Stimulated activated CD8-positive, alpha-beta memory T cell treated with anti-CD3 and anti-CD28 coated beads, Interleukin-15, amount 100 ng/mL, for 4 hours (primary cell): ENCODE measurements at places on chromosomes 1 and 21.

DNA sequence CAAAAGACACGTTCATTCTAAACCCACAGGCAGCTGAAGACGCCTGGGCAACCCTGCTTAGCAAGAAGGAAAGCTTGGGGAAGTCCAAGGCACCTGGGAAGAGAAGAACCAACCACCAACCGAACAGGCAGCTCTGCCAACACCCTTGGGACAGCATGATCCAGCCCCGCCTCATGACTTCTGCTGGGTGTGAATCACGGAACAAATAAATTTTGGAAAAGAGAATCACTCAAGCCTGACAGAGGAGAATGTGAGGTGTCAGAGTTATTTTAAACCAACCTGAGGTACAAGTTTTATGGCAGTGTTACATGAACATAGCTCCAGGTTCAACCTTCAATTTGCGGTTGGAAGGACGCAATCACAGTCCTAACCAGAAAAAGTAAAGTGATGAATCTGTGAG lies 10.0 kb upstream of the PADI4 start:
- DNase-seq = no peak

GRCh38 chr1:20854529-20854928 lies 67.4 kb upstream of the HP1BP3 start:
- DNase-seq = no peak

DNA sequence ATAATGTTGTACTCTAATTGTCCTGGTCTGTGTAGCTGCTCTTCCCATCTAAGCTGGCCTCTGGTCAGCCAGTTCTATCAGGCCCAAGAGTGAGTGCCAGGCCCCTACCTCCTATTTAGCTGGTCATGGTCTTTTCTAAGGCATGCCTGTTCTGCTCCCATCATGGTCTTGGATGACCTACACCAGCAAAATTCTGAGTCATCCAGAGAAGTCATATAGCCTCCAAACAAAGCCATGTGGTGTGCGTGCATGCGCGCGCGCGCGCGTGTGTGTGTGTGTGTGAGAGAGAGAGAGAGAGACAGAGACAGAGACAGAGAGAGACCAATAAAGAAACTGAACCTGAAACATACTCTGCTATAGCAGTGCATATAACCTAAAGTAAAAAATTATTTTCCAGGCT lies 254.4 kb downstream of the BRINP2 start:
- no peak for DNase-seq

- DNase-seq = no peak
Measured at GRCh38 chr1:150558761-150559655, 9.8 kb downstream of the ADAMTSL4 start.

DNA sequence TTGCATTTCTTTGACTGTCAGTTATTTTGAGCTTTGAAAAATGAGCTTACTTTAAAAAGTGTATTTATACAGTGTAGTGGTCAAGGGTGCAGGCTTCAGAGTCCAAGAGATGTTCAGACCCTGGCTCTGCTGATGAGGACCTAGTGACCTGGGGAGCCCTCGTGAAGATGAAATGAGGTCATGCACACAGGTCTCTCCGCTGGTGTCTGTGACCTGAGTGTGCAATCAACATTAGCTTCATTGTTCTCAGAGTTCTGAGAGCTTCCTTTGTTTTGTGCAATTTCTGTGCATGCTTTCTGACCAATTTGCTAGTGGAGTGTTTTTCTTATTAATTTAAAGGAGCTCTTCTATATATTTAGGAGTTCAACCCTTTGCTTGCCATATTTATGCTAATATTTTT lies 71.3 kb downstream of the RIPK4 start:
- no peak for DNase-seq

GRCh38 chr1:53919675-53920066 lies 25.7 kb downstream of the DIO1 start:
- no peak for DNase-seq

DNA sequence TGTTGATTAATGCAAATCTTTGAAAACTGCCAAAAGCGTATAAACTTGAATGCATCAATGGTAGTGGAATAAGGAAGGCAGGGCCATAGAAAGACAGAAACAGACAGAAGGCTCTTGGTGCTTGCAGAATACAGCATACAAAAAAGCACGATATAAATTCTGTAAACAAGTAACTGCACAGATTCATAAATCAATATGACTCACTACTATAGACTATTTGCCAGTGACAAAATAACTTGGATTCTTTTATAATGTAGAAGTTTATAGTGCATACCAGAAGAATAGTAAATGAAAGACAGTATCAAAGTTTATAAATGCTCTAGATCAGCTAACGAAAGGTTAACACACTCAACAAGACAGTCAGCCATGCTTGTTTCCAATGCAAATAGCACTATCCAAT lies 349.6 kb downstream of the PTBP2 start:
- DNase-seq = no peak

DNA sequence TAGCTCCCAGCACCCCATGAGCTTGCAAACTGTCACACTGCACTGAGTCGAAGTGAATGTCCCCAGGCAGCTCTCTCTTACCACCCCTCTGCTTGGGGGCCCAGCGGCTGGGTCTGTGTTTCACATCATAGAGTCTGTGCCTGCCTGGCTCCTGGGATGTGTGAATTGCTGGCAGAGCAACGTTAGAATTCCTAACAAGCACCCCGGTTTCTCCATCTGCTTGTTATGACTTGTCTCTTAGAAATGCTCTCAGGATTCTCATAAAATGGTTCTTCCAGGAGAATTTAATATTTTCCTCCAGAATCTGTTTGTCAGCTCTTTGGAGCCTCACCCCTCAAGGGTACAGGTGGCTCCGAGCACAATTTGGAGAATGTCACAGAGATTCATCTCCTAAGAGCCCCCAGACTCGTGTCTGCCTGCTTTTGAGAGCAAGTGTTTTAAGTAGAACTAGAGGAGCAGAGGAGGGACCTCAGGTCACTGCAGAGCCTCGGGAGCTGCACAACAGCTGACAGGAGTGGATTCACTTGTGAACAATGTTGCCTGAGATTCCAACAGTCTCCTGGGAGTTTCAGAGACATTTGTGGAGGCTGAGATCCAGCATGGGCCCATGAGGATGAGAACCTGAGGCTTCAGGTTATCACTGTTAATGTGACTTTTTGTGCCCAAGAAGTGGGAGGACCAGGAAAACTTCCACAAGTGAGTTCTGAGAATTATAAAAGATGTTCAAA lies 131.5 kb downstream of the KCNJ6 start:
- DNase-seq = no peak

DNA sequence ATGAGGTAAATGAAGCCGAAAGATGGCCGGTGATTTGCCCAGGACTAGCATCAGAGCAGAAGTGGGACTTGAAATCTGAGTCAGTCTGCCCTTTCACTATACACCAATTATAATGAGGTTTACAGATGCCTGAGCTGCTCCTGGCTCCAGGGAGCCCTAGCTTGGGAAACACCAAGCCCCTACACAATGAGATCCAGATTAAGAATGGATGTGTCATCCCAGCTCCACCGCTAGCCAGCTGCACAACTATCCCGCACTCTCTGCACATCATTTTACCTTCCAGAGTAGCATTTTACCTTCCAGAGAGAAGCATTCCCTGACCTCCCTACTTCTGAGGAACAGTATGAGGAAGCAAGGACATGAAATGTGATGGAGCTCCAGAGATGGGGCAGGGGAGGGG lies 27.0 kb downstream of the SERTAD4 start:
- DNase-seq = no peak

DNA sequence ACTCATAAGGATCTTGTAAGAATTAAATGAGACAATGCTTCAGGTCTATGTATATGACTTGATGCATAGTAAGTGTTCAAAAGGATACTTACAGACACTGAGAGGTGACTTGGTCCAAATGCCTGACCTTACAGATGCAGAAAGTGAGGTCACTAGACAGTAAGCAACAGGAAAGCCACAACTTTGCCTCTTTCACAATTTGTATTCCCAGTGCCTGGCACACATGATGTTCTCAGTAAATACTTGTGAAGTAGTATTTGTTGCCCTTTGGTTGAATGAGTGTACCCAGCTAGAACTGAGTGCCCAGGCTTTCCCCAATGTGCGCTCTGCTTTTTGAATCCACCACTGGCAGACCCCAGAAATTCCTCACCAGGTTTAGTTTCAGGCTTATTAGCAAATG lies 105.1 kb downstream of the BEND5 start:
- no peak for DNase-seq

GRCh38 chr1:235108876-235109275 lies 19.8 kb downstream of the TOMM20 start:
- DNase-seq = no peak

GRCh38 chr1:106498238-106498637 lies 558.2 kb upstream of the PRMT6 start:
- no peak for DNase-seq

- no peak for DNase-seq
Measured at GRCh38 chr1:87474098-87474497, 145.4 kb downstream of the LMO4 start.

GRCh38 chr1:167503626-167504466 lies 14.5 kb downstream of the CD247 start:
- no peak for DNase-seq

- DNase-seq = no peak
Measured at GRCh38 chr1:176033881-176034280, 173.2 kb downstream of the COP1 start.

GRCh38 chr1:103948526-103948925 lies 198.8 kb downstream of the AMY1C start:
- DNase-seq = no peak

DNA sequence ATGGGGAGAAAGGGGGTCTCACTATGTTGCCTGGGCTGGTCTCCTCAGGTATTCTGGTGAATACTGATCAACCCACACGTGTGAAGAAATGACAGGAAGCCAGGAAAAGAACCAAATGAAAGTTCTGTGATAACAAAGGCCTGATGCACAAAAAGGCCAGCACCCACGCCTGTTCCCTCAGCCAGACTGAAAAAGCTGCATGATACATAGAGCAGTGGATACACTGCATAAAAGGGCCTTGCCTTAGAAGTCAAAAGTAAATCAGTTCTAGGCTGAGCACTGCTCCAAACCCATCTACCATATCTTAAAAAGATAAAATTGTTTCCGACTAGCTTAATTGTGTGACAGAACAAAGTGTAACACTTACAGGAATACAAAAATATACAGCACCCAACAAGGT lies 36.9 kb upstream of the PSMG1 start:
- DNase-seq = no peak

- peak; percentile 14 for DNase-seq
Measured at GRCh38 chr1:225809842-225810578, at the start of gene EPHX1. Gene EPHX1 (plus strand): TSS chr1:225810124. CDS start chr1:225828730, 18,606 bp downstream.

DNA sequence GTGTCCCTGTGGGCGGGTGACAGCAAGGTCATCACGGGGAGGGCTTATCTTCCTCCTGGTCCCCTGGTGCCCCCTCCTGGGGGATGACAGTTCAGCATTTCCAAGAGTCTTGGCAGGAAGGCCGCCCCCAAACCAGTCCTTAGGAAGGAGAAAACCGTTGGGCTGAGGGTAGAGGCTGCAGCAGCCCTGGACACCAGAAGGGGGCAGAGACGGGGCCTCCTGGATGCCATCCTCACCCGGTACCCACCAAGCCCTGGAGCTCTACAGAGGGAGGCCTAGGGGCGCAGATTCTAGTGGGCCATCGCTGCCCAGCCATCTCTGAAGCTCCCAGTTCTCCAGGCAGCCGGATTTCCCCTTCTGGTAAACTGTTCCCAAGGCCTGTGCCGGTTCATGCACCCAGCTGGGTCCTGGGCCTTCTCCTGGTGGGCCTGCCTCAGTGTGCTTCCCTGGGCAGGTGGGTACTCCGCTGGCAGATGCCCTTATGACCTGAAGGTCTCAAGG lies 14.8 kb upstream of the ZNF669 start:
- no peak for DNase-seq

DNA sequence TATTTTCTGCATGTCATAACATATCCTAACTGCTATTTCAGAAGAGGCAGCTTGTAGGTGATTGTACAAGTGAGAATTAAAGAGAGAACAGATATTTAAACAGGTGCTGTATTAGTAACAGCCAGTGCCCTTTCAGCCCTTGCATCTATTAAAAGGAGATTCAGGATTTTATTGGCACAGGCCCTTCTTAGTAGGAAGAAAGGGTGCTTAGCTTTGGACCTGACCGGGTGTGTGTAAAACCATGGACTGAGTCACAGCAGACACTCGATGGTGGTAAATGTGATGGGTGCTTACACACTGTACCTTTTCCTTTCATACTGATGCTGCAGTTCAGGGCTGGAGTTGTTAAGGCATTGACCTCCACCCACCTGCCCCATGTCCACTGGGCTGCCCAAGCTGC lies 12.7 kb upstream of the CD101 start:
- DNase-seq = no peak

- DNase-seq = no peak
Measured at GRCh38 chr1:41640141-41640751, 155.8 kb upstream of the EDN2 start.

- DNase-seq = no peak
Measured at GRCh38 chr1:12643079-12643478, 806 bp upstream of the AADACL4 start.

DNA sequence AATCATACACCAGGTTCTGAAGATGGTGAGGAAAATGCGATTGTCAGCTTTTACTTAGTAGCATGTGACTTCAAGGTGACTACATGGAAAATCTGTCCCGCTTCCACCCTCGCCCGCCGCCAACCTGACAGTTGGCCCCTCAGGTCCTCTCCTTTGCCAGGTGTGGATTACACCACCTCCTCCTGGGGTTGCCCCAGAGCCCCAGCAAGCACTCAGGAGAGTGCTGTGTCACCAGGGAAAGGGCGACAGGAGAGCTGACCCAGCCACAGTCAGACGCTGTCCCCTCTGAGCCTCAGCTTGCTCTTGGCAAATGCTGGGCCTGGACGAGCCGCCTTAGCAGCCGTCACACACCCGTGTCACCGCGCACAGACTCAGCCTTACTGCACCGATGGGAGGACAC lies 17.9 kb downstream of the PTTG1IP start:
- DNase-seq = no peak

DNA sequence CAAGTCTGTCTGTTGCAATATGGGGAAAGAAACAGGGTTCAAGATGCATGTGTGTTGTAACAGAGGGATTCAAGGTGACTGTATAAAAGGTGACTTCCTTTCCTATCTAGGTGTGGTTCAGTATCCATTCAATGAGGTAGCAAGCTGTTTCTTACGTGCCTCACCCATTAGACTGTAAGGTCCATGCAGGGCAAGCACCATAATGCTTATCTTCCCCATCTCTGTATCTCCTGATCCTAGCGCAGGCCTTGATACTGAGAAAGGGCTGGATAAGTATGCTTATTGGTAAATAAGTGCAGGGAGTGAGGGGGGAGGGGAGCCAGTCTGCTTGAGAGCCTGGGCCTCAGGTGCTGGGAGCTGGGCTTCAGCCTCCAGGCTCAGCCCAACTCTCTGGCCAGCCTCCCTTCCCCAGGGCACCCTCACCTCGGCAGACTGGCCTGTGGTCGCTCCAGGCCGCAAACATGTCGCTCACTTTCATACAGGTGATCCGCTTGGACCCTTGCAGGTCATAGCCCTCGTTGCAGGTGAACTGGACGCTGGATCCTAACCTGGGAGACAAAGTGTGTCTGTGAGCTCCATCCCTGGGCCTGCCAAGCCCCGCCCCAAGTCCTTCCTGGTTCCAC lies 44.5 kb upstream of the HMGB4 start:
- no peak for DNase-seq

GRCh38 chr1:243325305-243325890 lies 69.6 kb downstream of the SDCCAG8 start:
- DNase-seq = no peak
